ENCODE measurements at places on chromosomes 13 and 19.

DNA sequence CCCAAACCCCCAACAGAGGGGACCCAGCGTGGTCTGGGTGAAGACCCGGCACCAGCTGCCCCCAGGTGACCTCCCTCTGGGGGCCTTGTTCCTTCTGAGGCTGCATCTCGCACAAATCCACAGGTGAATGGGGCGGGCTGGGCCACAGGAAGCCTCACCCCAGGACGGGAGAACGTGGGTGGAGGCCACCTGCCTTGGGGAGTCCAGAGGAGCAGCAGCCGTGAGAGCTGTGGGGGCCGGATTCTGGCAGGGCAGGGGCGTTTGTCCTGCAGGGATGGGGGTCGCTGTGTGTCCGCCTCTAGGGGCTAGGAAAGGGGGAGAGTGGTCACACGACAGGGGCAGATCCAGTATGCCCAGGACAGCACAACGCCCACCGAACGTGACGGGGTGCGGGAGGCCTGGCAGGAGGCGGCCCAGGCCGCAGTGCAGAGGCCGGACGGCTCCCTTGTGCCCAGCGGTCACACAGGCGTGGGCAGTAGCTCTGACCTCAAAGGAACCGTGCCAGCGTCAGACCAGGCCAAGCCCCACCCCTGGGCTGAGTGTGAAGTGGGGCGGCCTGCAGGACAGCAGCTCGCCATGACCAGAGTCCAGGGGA, 6.7 kb downstream of the POLR2E start:
- no peak for DNase-seq

DNA sequence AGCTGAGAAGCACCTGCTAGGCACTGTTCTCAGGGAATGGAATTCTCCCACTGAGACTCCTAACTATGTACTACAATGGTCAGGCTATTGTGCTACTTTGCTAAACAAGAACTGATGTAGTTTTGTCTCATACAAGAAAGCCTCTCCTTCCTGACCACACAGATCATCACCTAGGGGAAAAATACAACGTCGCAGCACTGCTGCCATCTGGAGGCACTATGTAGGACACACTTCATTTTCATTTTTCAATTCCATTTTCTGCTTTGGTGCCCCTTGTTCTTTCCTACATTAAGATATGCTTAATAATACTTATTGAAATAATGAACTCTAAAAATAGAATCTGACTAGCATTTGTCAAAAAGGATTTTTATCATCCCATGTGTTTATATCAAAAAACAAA, 21.1 kb downstream of the PROSER1 start:
- DNase-seq, result peak; percentile 42

DNA sequence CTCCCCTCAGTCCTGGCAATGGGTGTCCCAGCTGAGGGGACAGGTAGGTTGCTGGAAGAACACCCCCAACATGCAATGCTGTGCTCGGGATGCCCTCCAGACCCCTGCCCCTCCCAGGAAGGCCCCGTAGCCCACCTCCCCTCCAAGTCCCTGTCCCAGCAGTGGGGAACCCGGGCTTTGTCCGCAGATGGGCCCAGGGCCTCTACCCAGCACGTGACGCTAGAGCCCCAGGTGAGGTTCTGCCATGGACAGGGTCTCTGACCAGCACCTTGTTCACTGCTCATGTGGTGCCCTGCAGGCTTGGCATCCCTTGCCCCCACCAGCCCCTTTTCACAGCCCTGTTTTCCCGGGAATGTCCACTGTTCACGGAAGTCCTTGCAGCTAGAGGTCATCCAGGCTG, 220.0 kb upstream of the SGCG start:
- no peak for DNase-seq

- no peak for DNase-seq
These were observed 135.6 kb downstream of the TM9SF2 start for GRCh38 chr13:99636728-99637353.

GRCh38 chr19:54376610-54377285, 12.0 kb upstream of the LAIR1 start:
- no peak for DNase-seq
